ENCODE measurements at places on chromosomes 4 and X. TPM values are rescaled to one million over a fixed set of nuclear protein-coding genes. Genes with fewer than 3 reads are reported as not detected.

Gene ZCCHC18
- 0.24 TPM for total RNA-seq

Gene PDGFRA
- total RNA-seq = 159 TPM

Gene RASL11B
- 4.5 TPM for total RNA-seq

Gene GABRG1
- total RNA-seq = not detected

Gene ETNPPL
- total RNA-seq = not detected
